ENCODE measurements at places on chromosomes 3 and 15.

DNA sequence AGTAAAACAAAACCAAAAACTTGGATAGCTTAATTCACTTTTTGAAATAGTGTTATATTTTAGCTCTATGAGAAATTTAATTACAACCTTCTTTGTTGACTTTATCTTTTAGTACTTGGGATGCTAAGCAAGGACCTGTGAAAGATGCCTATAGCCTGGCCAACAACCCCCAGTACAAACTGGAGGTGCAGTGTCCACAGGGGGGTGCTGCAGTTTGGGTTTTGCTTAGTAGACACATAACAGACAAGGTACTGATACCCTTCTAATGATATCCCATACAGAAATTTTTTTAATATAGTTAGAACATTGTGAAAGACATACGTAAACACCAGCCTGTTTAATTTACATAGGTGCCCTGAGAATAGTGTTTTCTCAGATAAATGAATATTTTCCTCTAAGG is 35.3 kb downstream of the CAPN7 start:
- DNase-seq: no peak

DNA sequence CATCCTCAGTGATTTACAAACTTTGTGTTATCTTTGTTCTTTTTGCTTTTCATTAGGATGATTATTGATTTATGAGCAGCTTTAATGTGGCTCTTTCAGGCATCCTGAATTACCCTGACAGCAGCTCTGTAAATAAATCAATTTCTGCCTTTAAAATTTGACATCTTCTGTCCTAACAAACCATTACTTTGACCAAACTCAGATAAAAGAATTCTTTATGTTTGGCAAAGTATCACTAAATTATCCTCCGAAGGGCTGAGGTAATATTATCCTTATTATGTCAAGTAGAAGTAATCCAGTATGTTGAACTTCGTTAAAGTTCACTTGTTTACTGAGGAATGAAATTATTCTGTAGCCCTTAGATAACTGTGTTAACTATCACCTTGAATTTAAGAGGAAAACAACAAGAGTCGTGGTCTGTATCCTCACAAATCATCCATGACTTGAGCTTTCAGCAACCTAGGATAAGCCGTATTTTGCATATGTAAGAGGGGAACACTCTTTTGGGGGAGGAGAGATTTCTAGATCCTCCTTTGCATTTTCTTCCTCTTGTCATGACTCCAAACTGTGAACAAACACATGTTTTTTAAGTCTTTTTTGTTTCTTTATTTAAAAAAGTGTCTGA is 173.2 kb upstream of the STAC start:
- no peak for DNase-seq

GRCh38 chr3:153171256-153171655 is 9.2 kb downstream of the RAP2B start:
- DNase-seq: no peak

DNA sequence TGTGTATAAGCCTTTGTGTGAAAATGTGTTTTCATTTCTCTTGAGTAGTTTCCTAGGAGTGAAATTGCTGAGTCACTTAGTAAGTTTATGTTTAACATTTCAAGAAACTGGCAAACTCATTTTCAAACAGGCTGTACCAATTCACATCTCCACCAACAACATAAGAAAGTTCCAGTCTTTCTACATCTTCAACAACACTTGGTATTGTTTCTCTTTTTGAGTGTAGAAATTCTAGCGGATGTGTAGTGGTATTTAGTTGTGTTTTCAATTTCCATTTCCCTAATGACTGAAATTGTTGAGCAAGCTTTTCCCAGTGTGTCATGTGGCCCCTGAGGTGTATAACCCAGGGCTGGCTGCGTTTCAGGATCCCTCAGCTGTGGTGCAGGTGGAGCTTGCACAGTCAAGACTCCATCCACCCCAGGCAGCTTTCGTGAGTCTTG is 258.5 kb downstream of the PDCD6IP start:
- DNase-seq: no peak

DNA sequence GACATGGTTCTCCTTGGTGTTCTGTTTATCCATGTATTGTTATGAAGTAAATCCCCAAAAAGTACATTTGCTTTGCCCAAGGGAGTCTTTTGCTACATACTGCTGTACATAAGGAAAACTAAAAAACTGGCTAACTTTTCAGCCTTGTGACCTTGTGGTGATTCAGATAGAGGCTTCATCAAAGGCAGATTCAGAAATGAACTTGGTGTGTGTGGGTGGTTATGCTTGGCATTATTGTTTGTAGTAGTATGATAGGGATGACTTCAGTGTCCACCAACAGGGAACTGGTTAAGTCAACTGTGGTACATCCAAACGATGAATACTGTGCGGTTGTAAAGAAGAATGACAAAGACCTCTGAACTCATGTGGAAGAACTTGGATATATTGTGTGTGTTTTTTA is 75.6 kb upstream of the CHRNB4 start:
- DNase-seq: no peak

DNA sequence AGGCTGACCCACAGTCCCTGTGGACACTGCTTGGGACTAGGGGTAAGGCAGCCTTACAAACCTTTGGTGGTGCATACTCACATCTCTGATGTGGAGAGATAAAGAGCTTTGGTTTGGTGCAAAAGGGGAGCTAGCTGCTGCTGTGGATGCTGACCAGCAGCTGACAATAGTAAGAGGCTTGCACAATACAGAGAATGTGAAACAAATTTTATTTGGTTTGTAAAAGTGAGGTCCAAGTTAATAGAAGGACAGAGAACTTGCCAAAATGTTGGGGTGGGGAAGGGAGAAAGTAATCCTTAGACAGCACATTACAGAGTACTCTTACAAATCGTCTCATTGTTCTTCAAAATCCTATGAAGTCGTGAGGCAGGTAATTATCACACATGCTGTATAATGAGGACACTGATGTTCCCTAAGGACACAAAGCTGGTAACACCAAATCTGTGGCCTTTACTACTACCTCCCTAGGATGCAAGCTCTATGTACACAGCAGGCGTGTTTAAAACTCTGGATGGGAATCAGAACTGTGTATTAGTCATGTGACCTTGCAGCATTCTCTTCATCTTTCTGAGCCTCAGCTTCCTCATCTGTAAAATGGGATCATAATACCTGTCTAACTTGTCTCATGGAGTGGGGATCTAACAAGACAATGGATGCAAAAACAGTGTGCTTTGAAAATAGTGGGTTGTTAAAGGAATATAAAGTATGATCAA is 21.6 kb downstream of the ARHGAP31 start:
- DNase-seq: no peak

DNA sequence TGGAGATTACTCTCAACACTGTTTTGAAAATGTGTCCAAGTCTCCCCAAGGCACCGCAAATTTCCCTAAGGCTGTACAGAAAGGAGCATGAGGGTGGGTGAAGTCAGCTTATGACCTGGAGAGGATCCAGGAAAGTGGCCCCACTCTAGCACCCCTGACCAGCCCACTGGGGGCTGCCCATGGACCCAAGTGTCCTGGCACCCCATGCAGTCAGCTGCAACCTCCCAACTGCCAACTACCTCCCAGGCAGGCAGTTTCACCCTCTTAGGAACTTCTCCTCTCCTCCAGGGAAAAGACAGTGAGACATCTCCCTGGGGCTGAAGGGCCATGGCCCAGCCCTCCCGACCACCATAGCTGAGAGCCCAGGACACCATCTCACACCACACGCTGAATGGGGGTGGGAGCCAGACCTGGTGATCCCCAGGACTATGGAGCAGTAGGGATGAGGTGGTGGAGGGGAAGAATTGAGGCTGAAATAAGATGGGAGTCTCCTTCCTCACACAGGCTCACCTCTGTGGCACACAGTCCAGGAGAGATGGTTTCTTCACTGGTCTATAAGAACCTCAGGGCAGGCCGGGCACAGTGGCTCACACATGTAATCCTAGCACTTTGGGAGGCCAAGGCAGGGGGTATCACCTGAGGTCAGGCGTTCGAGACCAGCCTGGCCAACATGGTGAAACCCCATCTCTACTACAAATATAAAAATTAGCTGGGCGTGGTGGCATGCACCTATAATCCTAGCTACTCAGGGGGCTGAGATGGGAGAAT is 104.4 kb downstream of the DAPK2 start:
- DNase-seq: no peak

DNA sequence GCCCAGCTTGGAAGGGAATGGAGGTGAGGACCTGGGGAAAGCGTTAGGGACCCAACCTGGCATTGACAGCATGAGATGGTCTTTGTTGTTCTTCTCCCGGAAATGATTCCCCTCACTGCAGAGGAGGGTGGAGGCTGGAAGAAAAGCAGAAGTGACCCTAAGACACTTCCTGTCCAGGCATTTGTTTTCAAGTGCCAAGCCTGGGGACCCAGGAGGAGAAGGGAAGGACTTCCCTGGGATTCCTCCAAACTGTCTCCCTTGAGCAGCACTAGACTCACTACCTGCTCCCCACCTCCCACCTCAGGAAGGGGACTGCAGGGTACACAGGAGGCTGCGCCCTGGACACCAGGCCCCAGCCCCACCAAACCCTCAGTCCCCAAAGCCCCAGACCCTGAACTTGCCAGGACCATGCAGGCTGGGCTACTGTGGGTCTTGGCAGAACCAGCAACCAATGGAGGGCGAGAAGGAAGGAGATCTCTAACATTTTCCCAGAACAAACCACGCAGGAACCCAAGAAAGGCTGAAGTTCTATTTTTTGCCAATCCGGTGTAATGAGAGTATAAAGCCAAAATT is 9.8 kb upstream of the VIPR1 start:
- no peak for DNase-seq

DNA sequence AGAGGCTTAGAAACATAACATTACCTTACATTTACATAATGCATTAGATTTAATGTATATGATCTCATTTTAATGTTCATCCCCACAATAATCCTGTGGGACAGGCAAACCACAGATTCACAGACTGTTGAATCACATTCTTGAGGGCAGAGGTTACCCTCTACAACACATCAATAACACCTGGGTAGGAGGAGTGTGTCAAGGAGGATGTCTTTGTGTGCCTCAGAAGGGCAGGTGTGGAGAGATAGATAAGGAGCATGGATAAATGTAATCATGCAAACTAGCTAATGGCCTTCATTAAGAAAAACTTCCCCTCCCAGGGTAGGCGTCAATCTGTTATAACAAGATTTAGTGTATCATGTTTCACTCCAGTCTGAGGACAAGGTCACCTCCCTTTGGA is 12.9 kb upstream of the MB21D2 start:
- no peak for DNase-seq

DNA sequence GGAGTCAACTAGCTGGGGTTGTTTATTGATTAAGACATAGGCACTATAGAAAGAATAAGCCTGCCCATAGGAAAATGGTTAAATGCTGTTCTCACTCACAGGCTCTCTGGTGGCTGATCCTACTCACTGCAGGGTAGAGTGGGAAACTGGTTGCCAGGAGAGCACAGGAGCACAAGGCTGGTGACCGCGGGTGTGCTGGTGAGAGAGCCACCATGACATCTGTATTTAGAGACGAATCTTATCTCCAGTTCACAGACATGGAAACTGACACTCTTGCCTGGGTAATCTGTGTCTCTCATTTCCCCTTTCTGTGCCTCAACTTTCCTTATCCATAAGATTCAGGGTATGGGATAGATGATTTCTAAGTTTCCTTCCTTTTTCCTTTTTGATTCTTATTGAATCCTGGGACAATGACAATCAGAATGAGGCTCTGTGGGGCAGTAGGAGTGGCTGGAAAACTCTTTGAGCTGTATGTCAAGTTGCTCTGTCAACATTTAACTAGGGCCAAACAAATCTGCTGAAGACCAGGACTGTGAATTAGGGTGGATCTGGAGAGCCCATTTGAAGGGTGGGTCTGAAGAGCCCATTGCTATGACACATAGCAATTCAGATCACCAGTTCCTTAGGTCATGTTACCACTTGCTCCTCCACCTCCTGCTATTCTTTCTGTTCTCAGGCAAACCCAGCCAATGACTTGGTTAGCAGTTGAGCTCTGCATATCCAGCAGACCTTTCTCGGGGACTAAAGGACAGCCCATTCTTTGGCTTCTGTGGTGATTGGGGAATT is 286.1 kb upstream of the TBL1XR1 start:
- DNase-seq: peak; percentile 45

GRCh38 chr3:160099834-160100233 is 111.2 kb downstream of the IL12A start:
- no peak for DNase-seq

- DNase-seq: no peak
Observed at GRCh38 chr3:10300087-10300486, 7.3 kb upstream of the GHRL start.
